ENCODE measurements at places on chromosomes 12 and 14.
A peak's percentile ranks its signal among the peaks of the same experiment; 100 is the strongest.

- DNase-seq = peak; percentile 4
Observed at GRCh38 chr12:2944401-2945047, 14.7 kb upstream of the TEAD4 start.

DNA sequence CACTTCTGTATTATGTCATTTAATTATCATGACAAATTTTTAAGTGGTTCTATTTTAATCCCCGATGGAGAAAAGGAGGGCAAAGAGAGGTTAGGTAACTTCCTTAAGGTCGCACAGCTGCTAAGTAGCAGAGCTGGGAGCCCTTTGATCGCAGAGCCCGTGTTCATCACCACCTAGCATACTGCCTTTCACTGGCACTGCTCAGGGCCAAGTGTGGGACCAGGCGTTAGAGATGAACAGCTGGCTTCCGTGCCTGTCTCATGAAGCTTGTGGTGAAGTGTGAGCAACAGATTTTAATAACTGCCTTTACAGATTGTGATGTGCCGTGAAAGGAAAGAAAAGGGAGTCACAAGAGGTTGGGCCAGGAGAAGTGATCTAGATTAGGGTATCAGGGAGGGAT, 273.6 kb downstream of the AKAP6 start:
- DNase-seq = no peak

- no peak for DNase-seq
Observed at GRCh38 chr14:57246933-57247657, 21.6 kb downstream of the EXOC5 start.

DNA sequence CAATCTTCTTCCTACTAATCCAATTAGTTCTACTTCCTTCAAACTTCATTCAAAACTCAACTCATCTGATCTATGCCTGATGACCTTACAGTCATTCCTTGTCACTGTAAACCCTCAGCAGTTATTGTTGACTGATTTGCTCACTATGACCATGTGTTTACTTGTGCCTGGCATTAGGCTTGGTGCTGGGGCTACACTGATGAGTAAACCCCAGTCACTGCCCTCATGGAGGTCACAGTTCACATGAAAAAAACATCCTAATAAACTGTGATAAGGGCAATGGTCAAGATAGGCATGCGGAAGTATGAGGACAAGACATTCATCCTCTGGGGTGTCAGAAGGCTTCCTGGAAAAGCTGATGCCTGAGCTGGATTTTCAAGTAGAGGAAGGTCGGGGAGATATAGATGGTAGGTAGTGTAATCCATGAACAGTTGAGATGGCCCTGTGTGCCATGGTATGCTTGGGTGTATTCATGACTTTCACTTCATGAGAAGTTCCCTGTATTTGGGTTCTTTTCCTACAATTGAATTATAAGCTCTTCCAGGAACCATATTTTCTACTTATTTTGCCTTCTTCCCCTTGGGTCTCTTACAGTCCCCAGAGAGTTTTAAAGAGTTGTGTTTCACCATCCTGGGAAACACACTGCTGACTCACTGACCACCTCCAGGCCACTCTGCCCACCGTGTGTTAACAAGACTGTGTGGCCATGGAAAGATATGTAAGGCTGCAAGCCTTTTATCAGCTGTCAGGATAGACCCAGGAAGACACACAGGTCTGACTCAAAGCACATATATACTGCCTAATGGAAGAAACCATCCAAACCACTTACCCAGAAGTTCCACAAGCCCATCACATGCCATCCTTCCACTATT, 38.7 kb upstream of the DUSP6 start:
- DNase-seq = no peak

- DNase-seq = no peak
Observed at GRCh38 chr14:102966681-102967505, 44.4 kb downstream of the AMN start.

DNA sequence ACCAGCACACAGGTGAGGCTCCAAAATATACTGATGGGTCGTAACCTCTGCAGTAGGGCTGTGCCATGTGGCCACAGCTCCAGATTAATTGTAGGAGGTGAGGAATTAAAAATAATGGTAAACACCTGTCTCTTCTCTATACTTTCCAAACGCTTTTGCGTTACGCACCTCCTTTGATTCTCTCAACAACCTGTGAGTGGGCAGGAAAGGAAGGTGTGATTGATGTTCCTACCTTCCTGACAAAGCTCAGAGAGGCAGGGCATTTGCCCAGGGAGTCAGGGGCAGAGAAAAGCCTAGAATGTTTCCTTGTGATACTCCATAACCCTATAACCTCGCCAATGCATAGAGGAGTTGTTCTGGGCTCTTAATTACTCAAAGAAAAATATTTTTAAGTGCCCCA, 124.9 kb downstream of the PRMT8 start:
- DNase-seq = no peak

GRCh38 chr12:128316973-128317526, 50.1 kb downstream of the TMEM132C start:
- DNase-seq = no peak

DNA sequence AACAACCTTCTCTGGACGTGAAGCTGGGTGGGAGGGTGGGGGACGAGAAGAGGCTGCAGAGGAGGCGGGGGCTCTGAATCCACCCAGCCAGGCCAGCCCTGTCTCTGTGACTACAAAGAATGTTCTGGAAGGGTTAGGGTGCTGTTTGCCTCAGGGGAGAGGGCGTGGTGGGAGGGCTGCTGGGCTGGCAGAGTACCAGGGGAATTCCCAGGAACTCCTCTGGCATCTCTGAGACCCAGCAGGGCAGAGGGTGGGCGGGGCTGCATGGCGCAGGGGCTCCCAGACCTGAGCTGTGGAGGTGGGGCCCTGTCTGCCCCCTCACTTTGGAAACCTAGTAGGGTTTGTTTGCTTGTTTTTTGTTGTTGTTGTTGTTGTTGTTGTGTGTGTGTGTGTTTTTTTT, 45.5 kb upstream of the FZD10 start:
- DNase-seq = no peak

DNA sequence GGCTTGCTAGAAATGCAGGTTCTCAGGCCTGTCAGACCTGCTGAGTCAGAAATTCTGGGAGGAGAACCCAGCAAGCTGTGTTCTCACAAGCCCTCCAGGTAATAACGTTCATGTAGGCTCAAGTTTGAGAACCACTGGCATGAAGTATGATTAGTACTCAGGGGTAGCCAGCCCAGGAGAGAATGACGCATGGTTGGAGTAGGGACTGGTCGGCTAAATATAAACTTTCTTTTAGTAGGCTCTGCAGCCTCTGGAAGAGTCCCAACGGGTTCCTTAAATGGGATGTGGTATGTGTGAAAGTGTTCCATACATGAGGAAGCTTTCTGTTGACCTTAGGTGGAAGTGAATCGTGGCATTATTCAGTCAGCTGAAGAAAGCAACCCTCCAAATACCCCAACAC, 209.3 kb downstream of the SLC41A2 start:
- DNase-seq = no peak

- no peak for DNase-seq
Observed at GRCh38 chr14:91737619-91738018, 5.7 kb upstream of the CATSPERB start.
